ENCODE measurements at places on chromosomes 5 and 9.

DNA sequence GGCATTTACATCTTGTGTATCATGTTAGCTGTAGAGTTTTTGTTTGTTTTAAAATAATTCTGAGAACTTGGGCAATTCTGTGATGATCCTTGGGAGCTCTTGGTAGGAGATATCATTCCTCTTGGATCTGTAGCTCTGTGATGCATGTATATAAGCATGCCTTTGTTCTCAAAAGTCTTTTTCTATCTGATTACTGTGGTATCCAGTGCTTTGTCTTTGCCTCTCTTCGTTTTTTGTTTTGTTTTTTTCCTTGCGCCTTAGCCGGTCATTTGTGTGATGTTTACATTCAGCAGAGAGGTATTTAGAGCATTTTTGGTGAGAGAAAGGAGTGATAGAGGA, 110.0 kb downstream of the PAM start:
- no peak for DNase-seq

DNA sequence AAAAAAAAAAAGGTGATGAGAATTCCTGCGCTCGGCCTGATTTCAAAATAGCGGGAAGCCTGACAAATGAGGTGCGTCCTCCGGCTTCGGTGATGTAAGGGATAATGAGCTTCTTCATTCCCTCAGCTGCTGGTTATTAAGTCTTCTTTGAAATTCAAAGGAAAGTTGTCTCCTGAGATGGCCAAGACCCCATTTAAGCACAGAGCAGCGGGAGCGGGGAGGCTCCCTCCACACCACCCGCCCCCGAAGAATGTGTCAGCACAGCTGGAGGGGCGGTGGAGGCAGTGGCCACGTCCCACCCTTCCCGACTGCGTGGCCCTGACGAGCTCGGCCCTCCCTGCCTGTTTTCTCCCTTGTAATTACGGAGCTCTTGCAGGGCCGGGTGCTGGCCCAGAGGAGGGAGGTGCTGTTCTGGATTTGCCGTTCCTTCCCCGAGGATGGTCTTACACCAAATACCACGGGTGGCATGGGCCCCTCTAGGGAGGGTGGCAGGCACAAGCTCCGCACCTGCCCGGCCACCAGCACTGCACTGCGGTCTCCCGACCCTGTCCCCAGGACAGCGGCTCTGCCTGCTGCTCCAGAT, 31.0 kb downstream of the SLC9A3 start:
- no peak for DNase-seq

- DNase-seq, result no peak
These were observed 56.1 kb downstream of the IRX2 start for GRCh38 chr5:2695200-2695891.

- no peak for DNase-seq
These were observed 221.2 kb downstream of the TMEM167A start for GRCh38 chr5:82855893-82856550.

DNA sequence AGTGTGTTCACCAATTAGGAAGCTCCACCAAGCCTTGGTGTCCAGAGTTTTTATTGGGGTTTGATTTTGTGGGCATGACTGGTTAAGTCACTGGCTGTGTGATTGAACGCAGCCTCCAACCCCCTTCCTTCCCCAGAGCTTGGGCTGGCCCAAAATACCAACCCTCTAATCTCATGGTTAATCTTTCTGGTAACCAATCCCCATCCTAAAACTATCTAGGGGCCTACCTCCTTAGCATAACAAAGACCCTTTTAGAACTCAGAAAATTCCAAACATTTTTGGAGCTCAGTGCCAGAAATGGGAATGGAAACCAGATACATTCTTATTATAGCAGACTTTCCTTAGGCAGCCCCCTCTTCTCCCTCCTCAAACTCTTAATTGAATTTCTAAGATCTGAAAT, 35.9 kb upstream of the HRH2 start:
- no peak for DNase-seq

DNA sequence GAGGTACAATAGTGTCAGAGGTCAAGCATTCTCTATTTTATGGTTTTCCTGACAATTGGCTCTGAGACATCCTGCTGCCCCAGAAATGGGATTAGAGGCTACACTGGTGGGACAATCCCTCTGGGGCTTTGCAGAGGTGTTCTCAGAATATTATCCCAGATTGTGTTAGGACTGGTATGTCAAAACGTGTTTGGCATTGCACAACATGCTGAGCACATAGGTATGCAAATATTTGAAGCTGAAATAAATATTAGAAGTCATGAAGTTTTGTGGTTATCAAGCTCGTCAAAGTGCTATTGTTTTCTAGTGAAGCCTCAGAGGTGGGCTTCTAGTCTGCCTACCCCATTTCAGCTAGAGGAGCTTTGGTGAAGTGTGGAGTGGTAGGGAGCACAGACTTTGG, 304.4 kb downstream of the MAN2A1 start:
- no peak for DNase-seq

- DNase-seq, result no peak
These were observed 86.2 kb downstream of the PTPN3 start for GRCh38 chr9:109411798-109412352.

Data from stimulated activated CD4-positive, alpha-beta T cell treated with anti-CD3 and anti-CD28 coated beads, Interleukin-1b, Interleukin-23, amount 100 ng/mL, for 1 hour (primary cell).